ENCODE measurements at places on chromosomes 3 and 15.
A peak's percentile ranks its signal among the peaks of the same experiment; 100 is the strongest.

DNA sequence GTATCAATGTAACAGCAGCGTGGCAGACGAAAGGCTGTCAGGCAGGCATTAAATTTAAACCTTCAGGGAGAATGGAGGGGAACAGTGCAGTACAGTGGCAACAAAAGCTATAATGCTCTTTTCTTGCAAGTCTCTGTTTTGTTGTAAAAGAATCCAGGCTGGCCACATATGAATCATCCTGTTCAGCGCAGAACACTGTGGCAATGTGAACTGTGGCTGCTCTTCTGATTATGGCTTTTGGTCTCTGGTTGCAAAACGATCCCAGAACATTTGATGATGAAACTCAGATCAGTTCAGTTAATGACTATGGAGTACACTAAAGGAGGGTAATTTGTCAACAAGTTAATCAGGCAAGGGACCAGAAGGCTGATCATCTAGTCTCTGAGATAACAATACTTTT lies 219.7 kb upstream of the SGO1 start:
- no peak for DNase-seq

- DNase-seq: no peak
These were observed 23.8 kb downstream of the FEM1B start for GRCh38 chr15:68301301-68301700.

DNA sequence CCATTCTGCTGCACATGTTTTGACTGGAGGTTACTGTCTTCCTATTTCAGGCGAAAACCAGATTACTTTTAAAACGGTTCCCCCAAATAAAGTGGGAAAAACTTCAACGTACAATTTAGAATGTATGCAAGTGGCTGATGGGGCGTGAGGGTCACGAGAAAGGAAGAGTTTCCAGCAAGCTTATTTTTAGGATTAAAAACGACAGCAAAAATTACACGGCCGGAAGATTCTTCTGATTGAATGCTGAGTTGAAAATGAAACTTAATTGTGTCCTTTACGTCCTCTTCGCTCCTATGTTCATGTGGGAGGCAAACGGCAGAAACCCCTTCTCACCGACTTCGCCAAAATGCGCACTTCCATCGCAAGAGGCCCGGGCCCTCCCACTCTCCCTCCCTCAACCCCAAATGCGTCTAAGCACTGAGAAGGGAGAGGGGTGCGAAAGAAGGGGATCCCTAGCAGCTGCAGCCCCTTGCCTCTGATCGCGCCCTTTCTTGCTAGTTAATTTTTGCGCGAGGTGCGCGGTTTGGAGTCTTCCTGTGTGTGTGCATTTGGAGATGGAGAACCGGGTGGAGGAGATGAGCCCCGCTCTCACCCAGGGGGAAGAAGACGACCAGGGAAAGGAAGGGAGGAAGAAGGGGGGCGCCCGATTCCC lies 656 bp downstream of the CD47 start:
- peak; percentile 63 for DNase-seq

DNA sequence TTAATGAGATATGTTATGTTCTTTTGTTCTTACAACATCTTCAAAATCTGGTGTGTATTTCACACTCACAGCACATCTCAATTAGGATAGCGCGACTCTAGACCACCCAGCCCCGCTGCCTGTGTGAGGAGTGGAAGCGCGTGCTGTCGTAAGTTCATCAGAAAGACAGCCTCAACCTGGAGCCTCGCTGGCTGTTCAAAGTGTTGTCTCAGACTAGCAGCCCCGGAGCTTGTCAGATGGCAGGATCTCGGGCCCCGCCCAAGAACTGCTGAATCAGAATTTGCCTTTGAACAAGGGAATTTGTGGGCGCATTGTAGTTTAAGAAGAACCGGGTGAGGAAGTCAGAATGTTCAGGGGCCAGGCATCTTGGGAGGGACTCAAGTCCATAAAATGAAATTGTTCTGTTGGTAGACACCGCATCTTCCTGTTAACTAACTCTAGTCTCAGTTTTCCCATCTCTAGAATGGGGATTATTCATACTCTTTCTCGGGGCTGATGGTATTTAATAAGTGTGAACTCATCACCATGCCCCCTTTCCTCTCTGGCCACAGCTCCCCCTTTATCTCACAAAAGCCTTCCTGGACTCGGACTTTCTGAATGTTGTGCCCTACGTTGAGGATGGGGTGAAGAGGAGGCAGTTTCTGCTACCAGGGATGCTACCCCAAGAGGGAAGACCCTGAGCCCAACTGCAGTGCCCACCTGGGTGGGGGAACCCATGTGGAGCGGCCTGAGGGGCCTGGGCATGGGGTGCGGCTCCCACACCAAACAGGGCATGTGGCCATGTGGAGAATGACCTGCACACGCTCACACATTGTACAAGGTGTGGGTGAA lies 40.4 kb downstream of the BHLHE40 start:
- no peak for DNase-seq

- peak; percentile 51 for DNase-seq
These were observed 514 bp downstream of the IGF2BP2 start for GRCh38 chr3:185824051-185825005.

- DNase-seq: no peak
These were observed 159.3 kb downstream of the MAGI1 start for GRCh38 chr3:65879372-65879771.

DNA sequence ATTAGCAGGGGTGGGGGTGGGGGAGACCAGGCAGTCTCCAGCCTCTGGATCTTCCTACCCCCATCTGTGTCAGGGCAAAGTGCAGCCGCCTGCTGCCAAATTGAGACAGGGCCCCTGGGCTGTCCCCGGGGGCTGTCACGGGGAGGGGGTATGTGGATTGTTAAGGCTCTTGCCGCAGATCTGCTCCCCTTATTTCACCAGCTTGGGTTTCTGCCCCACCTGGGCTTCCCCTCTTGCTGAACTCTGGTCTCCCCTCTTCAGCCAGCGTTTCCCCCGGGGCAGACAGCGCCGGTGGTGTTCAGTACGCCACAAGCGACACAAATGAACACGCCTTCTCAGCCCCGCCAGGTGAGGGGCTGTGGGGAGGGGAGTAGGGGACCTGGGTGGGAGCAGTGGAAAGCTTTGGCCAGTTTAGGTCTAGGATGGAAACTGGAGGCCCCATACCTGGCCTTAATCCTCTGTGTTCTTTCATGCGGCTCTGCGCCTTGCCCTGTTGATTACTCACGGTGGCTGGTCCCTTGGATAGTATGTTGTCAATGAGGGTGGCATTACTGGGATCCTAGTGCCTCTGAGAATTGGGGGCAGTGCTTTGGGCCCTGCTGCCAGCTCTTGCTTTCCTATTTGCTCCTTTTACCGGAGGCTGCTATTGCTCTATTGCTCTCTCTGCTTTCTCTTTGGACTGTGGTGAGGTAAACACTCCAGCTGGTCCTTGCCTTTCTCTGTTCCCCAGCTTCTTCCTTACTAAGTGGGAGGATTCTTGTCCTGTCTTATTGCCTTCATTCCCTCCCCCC lies 1.7 kb downstream of the EIF4G1 start:
- peak; percentile 30 for DNase-seq

DNA sequence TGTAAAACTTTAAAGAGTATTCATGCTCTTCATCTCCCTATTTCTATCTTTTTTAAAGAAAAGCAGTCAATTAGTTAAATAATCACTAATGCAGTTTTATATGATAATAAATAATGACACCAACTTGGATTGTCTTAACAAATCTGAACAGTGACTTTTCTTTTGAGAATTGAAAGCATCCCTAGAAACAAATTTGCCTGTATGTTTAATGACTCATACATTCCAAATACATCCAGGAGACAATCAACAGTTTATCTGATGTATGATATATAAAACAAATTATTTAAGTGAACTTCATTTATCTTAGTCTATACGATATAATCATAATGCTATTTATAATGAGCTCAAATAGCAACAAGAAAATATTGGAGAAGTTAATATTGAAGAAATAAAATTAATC lies 78.0 kb downstream of the ALCAM start:
- DNase-seq: no peak

GRCh38 chr15:61063875-61064320 lies 165.2 kb downstream of the RORA start:
- no peak for DNase-seq

GRCh38 chr3:126720596-126720995 lies 16.6 kb downstream of the CHCHD6 start:
- no peak for DNase-seq

GRCh38 chr3:14434126-14434497 lies 31.7 kb downstream of the SLC6A6 start:
- DNase-seq: no peak

- DNase-seq: no peak
These were observed 2.7 kb downstream of the RBM6 start for GRCh38 chr3:49942651-49943050.

- no peak for DNase-seq
These were observed 240.1 kb upstream of the IGF1R start for GRCh38 chr15:98408231-98408630.

- DNase-seq: no peak
These were observed 47.5 kb downstream of the ARMC8 start for GRCh38 chr3:138234401-138235179.

DNA sequence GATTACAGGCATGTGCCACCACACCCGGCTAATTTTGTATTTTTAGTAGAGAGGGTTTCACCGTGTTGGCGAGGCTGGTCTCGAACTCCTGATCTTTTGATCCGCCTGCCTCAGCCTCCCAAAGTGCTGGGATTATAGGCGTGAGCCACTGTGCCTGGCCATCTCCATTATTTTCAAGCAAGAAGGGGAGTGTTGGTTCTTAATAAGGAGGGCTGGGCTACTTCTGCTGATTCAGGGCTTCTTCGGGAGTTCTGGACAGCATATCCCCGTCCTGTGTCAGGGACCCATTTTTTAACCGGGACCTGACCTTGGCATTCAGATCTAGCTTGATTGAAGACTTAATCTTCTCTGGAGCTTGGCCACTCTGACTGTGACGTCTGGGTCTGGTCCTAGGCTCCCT lies 74.1 kb upstream of the SYN2 start:
- DNase-seq: no peak

- peak; percentile 23 for DNase-seq
These were observed 1.8 kb upstream of the PLXND1 start for GRCh38 chr3:129608087-129608935.

GRCh38 chr3:12670365-12671119 lies 6.6 kb upstream of the RAF1 start:
- no peak for DNase-seq

DNA sequence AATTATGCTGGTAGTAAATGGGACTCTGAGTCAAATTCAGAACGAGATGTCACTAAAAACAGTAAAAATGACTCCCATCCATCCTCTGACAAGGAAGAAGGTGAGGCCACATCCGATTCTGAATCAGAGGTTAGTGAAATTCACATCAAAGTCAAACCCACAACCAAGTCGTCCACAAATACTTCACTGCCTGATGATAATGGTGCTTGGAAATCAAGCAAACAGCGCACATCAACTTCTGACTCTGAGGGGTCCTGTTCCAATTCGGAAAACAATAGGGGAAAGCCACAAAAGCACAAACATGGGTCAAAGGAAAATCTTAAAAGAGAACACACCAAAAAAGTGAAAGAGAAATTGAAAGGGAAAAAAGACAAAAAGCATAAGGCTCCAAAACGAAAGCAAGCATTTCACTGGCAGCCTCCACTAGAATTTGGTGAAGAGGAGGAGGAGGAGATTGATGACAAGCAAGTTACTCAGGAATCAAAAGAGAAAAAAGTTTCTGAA lies 15.1 kb upstream of the ZBTB47 start:
- no peak for DNase-seq
